ENCODE measurements at places on chromosomes 11 and 22.

DNA sequence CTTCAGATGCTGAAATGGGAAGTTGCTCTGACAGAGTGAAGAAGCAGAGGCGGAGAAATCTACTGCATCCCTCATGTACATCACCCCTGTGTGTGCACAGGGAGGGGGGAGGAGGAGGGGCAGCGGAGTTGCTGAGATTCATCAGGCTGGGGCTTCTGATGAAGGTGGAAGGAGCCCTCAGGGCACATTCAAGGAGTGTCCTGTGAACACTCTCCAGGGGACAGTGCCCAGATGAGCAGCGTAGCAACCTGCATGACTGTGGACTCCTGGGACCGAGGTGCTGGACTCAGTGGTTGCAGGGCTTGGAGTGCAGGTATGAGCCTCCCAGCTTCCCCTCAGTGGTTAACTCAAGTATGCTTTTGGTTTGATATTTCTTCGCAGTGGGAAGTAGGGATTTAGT, 257.8 kb upstream of the B3GAT1 start:
- DNase-seq: no peak

DNA sequence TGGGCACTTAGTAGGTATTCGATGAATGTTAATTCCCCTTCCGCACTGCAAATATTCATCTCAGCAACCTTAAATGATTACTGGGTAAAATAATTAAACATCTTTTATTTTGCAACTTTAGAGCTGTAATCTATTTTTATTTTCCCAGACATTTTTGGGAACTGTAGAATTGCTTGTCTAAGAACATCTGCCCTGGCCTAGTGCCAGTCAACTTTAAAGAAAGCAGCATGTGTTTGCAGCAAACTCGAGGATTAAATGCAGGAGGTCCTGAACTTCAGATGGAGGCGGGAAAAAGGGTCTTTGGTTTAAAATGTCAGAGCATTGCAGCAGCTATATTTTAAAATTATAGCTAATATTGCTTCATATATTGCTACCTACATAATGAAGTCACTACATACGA, 190.0 kb downstream of the PGR start:
- peak; percentile 96 for DNase-seq

- DNase-seq: no peak
Observed at GRCh38 chr11:121656328-121657090, 203.7 kb upstream of the SORL1-AS1 start.

GRCh38 chr22:30701872-30702271, 7.2 kb downstream of the OSBP2 start:
- DNase-seq: no peak

- no peak for DNase-seq
Observed at GRCh38 chr11:104944076-104944475, 24.3 kb downstream of the CASP4 start.

DNA sequence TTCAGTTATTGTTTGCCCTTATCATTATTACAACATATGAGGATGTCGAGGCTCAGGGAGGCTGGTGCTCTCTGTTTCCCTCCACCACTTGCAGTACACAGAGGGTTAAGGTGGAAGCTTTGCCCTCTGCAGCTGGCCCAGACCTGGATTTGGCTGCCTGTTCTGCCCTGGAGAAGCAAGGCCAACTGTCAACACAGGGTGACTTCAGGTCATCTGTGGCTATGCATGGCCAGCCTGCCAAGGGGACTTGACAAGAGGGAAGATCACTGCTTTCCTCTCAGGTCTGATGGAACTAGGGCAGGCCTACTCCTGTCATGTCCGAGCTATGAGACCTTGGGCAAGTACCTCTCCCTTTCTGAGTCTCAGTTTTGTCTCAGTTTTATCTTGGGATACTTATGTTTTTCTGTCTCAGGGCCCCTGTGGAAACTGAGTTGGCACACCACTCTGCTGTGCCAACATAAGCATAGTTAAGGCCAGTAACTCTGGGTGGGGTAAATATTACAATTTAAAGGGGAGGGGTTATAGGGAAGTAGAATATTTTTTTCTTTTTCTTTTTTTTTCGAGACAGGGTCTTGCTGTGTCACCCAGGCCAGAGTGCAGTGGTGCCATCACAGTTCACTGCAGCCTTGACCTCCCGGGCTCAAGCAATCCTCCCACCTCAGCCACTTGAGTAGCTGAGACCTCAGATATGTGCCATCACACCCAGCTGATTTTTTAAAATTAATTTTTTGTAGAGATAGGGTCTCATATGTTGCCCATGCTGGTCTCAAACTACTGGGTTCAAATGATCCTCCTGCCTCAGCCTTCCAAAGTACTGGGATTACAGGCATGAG, 2.4 kb upstream of the THRSP start:
- DNase-seq: peak; percentile 63

DNA sequence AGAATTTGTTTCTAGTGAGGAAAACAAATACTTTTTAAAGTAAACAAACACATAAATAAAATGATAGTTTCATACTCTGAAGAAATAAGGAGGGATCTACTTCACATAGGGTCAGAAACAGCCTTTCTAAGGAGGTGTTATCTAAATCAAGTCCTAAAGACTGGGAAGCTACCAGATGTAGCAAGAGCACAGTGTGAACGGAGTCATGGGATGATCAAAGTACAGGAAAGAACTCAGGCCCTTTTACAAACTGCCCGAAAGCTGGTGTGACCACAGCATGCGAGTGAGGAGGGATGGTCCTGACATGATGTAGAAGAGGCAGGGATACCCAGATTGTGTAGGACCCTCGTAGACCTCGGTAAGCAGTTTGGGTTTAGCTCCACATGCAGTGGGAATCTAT, 102.8 kb downstream of the ARHGAP32 start:
- no peak for DNase-seq

DNA sequence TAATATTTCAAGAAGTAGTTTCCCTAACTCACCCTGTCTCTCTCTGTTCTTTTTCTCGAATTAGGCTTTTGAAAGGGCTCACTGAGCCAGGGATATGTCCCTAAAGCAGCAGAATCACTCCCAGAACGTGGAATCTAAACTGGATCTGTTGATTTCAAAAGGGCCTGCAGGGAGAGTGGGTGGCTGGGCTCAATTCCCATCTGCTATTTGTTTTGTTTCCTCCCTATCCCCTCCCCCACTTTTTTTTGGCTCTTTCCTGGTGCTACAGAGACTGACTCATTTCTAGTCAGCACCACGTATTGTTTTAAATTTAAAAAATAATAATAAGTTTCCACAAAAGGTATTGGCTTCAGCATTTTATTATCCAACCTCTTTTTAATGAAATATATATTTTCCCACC, 961.5 kb downstream of the FAM181B start:
- DNase-seq: peak; percentile 30

GRCh38 chr11:67048515-67049130, 8.0 kb upstream of the RHOD start:
- DNase-seq: no peak

Measured in muscle of leg (tissue), 16 donors.